ENCODE measurements at places on chromosomes 6 and 20.

DNA sequence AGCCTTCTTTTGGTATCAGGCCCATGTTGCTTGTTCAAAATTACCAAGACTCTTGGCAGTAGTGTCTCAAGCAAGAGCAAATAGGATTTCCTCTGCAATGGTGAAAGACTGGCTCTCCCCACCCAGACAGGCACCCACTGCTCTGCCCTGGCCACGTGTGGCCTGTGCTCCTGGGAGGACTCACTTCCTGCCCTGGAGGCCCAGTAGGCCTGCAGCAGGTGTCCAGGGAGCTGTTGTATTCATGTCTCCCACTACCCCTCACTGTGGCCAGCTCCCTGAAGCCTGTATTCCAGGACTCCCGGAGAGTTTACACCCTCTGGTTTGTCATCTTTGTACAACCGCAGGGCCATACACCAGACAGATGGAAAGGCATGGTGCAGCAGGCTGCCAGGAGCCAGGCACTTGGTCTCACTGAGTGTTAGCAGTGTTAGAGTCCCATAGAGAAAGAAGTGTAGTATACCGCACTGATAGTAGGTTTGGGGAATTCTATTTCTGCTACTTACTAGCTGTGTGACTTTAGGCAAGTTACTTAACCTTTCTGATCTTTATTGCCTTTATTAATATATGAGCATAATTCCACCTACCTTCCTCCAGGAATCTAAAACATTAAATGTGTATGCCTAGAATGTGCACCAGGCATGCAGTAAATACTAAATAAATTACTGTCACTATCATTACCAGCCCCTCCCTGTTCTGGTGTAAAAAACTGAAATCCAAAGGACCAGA lies 159.7 kb downstream of the TMEM242 start:
- DNase-seq: no peak

- DNase-seq: no peak
Measured at GRCh38 chr6:142055219-142055618, 77.5 kb upstream of the GJE1 start.

DNA sequence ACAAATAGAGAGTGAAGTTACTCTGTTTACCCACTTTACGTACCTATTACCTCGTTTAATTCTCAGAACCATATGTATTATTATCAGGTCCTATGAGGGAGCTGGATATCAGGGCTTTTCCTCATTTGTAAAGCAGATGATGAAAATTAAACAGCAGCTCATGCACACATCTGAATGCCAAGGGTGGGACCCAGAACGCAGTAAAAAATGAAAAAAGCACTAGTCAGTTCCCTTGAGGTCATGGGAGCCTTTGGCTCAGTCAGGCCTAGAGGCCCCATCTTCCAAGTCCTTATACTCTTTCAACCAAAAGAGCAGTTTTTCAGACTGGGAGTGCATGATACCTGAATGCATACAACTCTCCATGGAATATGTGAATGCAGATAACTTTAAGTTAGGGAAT lies 23.0 kb downstream of the B3GAT2 start:
- DNase-seq: no peak

GRCh38 chr20:49759266-49759950 lies 45.7 kb upstream of the B4GALT5 start:
- DNase-seq: no peak

DNA sequence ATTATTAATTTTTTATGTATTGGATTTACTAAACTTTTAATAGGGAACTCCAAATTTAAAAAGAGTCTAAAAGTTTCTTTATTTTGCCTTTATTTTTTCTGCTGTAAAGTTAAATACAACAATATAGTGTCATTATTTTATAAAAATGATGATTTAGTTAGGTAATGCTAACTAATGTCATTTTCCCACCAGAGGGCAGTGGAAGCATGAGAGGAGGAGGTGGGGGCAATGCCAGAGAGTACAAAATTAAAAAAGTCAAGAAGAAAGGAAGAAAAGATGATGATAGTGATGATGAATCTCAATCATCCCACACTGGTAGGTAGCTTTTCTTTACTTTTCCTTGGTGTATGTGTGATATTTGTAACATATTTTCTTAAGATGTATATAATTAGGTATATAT lies 20.2 kb upstream of the FHL5 start:
- DNase-seq: peak; percentile 29

DNA sequence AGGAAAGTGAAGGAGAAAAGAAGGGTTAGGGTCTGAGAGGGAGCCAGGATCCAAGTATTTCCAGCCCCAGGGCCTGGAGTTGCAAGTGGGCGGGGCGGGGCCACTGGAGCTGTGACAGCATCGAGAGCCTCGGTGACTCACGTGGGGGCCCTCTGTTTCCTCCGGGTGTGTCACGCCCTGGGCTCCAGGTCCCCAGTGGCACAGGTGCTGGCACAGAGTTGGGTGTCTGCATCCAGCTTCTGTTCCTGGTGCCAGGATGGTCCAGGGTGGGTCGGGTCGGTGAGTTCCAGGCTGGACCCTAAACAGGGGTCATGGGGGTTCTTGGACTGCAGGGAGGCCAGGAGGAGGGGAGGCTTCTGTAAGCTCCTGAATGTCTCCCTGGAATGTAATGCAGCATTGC lies 16.7 kb downstream of the RAET1L start:
- DNase-seq: no peak

DNA sequence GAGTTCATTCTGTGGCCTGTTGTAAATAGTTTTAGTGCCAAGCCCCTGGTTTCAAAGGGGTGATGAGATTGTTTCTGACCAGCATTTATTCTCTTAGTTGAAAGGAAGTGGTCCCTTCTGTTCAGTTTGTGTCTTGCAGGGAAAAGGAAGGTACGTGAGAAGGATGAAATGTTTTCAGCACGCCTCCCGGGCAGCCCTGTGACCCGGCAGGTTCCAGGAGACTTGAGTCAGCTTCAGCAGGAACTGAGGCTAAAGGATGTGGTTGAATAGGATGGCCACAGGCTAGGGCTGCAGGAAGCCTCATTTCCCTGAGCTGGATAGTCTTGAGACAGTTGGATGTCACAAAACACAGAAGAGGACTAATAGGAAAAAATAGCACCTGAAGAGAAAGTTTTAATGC lies 132.4 kb upstream of the SYNDIG1 start:
- DNase-seq: no peak

DNA sequence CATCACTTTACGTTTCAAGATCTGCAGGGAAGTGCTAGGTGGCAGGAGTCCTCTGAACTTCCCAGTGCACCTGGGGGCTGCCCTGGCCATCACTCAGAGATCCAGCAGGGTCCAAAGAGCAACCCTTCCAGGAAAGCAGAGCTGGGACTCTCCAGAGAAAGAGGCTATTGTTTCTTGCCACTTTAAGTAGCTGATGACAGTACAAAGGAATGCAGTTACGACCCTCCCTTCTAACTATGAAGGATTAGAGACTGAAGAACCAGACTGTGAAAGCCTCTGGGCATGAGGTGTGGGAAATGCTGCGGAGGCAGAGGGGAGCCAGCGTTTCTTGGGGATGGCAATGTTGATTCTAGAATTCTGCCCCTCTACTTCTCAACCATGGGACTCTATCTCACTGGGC lies 189.1 kb upstream of the SUPT3H start:
- peak; percentile 51 for DNase-seq

GRCh38 chr20:31542201-31542842 lies 28.1 kb downstream of the HM13 start:
- peak; percentile 87 for DNase-seq

DNA sequence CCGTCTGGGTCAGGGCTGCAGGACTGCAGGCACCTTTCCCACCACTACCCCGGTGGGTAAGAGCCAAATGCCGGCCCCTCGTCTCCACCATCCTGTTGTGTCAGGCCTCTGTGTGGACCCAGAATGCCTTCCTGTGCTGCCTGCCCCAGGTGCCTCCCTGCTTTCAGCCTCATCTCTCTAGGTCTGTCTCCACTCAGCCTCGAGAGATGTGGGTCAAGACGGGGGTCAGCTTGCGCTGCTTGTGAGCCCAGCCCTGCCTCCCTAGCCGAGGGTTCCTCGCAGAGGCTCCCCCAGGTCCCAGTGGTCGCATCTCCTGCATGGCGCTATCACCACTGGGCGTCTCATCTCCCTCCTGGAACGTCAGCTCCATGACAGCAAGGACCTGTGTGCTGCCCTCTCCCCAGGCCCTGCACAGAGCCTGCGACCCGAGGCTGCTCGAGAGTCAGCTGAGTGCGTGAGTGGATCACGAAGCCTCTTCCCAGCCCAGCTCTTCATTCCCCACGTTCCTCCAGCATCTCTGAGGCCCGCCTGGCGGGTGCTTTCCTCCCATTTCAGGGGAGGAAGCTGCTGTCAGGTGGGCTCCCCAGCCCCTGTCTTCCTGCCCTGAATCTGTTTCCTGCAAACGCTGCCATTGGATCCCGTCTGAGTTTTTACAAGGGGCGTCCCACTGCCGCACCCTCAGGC lies 38.7 kb upstream of the ZBP1 start:
- DNase-seq: no peak

- DNase-seq: no peak
Measured at GRCh38 chr6:18415671-18416340, 28.7 kb downstream of the RNF144B start.

DNA sequence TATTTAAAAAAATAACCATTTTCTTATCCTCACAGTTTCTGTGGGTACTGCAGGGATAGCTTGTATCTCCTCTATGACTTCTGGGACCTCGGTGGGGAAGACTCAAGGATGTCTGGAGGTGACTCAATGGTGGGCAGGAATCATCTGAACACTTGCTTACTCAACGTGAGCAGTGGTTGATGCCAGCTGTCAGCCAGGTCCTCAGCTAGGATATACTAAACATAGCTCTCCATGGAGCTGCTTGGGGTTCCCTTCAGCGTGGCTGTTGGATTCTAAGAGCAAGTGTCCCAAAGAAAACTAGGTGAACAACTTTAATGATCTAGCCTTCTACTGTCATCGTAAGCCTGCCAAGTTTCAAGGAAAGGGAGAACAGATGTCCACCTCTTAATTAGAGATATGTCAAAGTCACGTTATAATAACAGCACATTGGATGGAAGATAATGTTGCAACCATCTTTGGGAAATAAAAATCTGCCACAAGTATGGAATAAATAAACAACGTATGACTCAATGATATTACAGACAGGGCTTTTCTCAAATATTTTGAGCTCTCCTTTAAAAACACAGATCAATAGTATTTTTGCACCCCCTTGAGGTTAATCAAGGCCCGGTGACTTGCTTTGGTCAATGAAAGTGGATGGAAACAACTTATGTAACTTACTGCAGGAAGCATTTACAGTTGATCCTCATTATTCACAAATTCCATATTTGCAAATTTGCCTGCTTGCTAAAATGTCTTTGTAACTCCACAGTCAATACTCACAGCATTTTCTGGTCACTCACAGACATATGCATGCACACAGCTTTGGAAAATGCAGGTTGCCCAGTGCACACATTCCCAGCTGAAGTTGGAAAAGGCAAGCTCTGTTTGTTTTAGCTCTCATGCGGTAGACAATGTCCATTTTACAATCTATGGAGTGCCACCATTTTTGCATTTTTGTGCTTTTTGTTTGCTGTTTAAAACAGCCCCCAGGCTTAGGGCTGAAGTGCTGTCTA lies 6.6 kb upstream of the HEBP2 start:
- no peak for DNase-seq

DNA sequence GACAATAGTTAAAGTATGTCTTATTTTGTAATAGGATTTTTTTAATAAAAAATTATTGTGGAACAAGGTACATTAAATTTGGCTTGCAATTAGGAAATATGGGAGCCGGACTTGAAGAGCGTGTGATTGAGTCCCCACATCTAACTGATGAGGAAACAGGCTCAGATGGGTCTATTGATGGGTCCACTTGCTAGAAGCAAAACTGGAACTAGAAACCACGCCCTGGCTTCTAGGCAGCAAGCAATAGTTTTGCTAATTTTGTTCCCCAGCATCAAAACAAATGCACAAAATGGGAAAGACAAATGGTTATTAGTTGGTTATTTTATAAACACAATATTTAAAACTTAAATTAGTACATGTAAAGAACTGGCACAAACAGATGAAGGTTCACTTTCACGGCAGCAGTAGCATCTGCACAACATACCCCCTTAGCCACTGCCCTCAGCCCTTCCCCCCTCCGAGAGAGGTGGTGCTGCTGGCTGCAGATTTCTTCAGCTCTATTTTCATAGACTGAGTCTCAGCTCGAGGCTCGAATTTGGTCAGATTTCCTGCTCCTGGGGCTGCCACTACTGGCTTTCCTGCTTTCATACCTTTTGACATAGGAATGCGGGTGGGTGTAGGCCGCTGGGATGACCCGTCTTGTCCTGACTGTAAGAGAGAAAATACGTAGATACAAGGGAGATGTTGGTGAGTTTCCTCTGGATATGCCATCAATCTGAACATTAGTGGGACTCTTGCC lies 23.8 kb upstream of the TMEM30A start:
- no peak for DNase-seq

Measured in SK-MEL-5 (cell line).